ENCODE measurements at places on chromosomes 6 and 20. TPM values are rescaled to one million over a fixed set of nuclear protein-coding genes. Genes with fewer than 3 reads are reported as not detected.

Gene OR2H2
- not detected for total RNA-seq

Gene TP53INP2
- total RNA-seq: 2.2 TPM

Gene RAET1E
- 9.7 TPM for total RNA-seq

Gene MAP3K4
- 12.7 TPM for total RNA-seq

Gene FOXS1
- not detected for total RNA-seq

Gene ACAT2
- total RNA-seq: 13.0 TPM

Gene IL17A
- total RNA-seq: not detected

Gene OR12D3
- not detected for total RNA-seq

Gene PLN
- total RNA-seq: not detected

DNA sequence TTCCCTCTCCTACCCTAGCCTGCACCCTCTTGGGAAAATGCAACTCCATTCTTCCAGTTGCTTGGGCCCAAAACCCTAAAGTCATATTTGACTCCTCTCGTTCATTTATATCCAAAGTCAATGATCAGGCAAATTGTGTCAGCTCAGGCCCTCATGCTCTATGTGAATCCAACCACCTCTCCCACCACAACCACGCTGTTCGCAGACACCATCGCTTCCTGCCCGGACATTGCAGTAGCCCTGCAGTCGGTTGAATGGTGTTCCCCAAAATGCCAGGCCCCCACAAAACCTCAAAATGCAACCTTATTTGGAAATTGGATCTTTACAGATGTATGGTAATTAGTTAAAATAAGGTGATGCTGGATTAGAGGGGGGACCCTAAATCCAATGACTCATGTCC lies 98.3 kb downstream of the PREX1 start:
- no peak for DNase-seq

DNA sequence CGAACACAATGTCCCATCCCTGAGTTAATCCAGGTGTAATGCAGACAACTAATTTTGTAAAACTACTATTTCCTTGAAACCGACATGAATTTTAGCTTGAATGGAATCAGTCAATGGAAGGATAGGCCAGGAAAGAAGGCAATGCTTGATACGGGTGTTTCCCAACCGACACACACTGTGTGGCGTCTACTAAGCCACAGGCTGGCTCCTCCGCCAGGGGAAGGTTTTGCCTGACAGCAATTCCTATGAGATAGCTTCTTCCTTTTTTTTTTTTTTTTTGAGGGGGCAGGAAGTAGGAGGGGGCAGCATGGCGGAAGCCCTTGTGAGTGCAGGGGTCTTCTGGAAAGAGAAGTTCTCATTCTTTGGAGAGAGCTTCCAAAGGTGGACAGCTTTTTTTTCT lies 12.0 kb upstream of the LAMA4 start:
- no peak for DNase-seq

GRCh38 chr6:149150801-149151398 lies 166.6 kb upstream of the TAB2 start:
- DNase-seq: no peak

GRCh38 chr6:35392111-35392702 lies 49.8 kb downstream of the PPARD start:
- no peak for DNase-seq

DNA sequence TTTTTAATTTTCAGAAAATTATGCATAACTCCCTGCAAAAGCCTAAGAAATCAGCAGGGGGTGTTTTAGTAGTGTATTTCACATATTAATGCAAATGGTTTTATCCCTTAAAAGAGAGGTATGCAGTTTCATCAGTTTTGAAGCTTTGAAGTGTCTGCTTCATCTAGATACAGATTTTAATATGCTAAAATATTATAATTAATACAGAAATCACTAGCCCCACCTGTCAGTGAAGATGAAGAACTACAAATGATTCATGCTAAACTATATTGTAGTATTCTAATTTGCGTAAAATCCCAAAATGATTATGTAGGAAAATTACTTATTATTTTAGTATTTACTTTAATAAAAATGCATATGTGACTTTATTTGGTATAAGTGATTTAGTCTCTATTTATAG lies 2.9 kb upstream of the TFB1M start:
- DNase-seq: no peak

DNA sequence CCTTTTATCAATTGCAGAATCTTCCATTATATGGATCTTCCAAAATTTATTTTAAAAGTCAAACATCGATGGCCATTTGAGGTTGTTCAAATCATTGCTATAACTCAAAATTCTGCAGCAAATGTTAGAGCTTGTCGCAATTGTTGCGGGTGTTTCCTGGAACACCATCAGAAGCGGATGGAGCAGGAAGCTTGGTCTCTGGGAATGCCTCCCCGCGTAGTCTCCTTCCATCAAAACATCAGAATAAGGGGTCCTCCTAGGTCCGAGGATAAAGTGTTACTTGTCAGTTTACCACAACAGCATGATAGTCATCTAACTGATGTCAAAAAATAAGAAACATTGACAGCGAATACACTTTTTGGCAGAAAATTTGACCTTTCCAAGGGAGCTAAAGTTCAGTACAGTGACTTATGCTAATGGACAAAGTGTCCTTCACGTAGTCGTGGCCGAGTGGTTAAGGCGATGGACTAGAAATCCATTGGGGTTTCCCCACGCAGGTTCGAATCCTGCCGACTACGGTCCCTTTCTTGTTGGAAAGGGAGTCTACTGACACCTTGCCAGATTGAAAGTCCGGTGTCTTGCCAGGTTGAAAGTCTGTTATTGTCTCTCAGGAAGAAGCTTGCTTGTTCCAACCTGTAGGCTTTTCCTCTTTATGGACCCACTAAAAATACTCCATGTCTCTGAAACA lies 59.0 kb upstream of the ZNF184 start:
- no peak for DNase-seq

- DNase-seq: no peak
Observed at GRCh38 chr6:39091220-39091619, 23.8 kb downstream of the SAYSD1 start.

DNA sequence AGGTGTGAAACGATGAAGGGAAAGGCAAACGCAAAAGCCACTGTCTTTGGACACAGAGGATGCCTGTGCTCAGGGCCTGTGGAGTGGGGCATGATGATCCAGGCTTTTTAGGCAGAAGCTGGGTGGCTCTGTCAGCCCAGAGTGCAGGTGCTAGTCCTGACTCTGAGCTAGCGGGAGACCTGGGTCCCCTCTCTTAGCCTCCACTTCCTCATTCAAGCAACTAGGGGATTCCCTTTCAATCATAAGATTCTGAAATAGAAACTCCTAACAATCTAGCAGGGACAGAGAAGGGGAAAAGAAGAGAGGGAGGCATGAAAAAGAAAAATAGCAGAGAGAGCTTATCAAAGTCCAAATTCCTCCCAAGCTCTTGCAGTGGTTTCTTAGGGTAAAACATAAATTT lies 7.6 kb upstream of the HIVEP2 start:
- no peak for DNase-seq

GRCh38 chr6:96234444-96234843 lies 218.7 kb downstream of the FUT9 start:
- DNase-seq: no peak

DNA sequence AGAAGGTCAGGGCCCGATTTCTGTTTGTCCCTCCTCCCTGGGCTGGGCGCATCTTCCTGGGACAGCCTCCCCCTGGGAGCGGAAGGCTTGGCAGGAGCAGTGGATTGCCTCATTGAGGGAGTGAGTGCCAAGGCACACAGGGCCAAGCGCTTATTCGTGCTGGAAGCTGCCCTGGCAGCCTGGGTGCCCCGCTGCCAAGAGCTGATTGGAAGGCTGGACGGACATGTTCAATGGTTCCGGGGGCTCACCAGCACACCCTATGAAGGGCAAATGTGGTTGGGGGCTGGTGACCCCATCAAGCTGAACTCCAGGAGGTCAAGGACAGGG lies 10.3 kb upstream of the ZNF831 start:
- DNase-seq: no peak

GRCh38 chr20:51563486-51564332 lies 21.2 kb upstream of the NFATC2 start:
- peak; percentile 54 for DNase-seq

DNA sequence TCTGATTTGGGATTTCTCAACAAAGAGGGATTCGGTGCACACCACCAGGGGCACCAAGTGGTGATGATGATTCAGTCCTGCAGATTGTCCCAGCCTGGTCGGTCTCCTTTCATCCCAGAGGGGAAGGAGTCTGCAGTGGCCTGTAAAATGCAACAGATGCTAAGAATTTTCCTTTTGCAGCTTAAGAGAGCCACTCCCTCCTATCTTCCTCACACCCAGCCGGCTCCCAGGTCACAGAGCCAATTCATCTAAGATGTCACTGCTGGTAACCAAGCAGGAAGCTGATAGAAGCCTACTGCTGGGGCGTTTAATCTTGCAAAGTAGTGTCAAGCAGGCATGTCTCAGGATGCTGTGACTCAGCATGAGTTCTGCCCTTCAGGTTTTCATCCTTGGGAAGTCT lies 203.8 kb upstream of the LRFN2 start:
- no peak for DNase-seq

All from NCI-H460 (cell line).